ENCODE measurements at places on chromosomes 13 and 19.

GRCh38 chr19:3679138-3679537 is 21.1 kb downstream of the PIP5K1C start:
- DNase-seq: no peak

GRCh38 chr13:39226359-39226758 is 188.1 kb downstream of the NHLRC3 start:
- DNase-seq: no peak

DNA sequence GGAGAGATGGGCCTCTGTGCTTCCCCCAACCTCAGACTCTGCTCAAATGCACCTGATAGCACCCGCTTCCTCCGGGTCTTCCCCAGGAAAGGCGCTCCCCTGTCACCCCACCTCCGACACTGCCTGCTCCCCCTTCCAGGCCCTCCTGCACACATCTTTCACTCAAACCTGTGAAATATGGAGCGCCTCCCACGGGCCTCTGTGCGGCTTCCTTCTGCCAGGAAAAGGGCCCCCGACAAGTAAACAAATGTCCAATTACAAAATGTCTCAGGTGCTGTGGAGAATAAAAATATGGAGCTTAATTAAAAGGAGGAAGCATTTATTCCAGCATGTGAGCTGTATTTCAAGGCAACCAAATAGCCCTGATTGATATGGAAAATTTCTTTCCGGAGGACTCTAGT is 15.6 kb upstream of the CCNE1 start:
- DNase-seq: no peak

GRCh38 chr13:113947311-113948033 is 26.4 kb downstream of the C13orf46 start:
- peak; percentile 66 for DNase-seq

- DNase-seq: no peak
Observed at GRCh38 chr19:49331616-49332055, 3.6 kb upstream of the CD37 start.

- DNase-seq: no peak
Observed at GRCh38 chr13:101309014-101309619, 107.2 kb downstream of the NALCN start.

- DNase-seq: no peak
Observed at GRCh38 chr13:93420887-93421286, 194.3 kb downstream of the GPC6 start.

GRCh38 chr13:109241160-109241559 is 545.2 kb downstream of the IRS2 start:
- DNase-seq: no peak

GRCh38 chr13:29857085-29857484 is 6.7 kb upstream of the UBL3 start:
- DNase-seq: no peak

DNA sequence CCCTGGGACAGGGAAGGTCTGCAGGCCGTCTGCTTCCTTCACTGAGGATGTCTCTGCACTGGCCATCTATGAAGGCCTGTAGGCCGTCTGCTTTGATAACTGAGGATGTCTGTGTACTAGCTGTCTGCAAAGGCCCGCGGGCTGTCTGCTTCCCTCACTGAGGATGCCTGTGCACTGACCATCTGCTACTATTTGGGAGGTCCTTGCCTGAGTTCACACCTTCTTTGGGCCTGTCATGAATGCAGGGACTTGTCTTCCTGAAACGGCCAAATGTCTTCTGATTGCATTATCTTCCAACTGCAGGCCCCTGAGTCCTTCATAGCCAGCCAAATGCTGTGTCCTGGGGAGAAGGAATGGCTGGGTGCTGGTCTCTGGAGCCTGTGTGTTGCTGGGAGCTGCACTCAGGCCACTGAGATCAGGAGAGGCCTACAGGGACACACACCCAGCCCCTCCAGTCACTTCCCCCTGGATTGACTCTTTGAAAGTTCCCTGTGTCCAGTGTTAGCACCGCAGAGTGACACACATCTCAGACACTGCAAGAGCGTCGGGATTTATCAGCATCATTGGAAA is 72.9 kb downstream of the TEX29 start:
- DNase-seq: no peak

DNA sequence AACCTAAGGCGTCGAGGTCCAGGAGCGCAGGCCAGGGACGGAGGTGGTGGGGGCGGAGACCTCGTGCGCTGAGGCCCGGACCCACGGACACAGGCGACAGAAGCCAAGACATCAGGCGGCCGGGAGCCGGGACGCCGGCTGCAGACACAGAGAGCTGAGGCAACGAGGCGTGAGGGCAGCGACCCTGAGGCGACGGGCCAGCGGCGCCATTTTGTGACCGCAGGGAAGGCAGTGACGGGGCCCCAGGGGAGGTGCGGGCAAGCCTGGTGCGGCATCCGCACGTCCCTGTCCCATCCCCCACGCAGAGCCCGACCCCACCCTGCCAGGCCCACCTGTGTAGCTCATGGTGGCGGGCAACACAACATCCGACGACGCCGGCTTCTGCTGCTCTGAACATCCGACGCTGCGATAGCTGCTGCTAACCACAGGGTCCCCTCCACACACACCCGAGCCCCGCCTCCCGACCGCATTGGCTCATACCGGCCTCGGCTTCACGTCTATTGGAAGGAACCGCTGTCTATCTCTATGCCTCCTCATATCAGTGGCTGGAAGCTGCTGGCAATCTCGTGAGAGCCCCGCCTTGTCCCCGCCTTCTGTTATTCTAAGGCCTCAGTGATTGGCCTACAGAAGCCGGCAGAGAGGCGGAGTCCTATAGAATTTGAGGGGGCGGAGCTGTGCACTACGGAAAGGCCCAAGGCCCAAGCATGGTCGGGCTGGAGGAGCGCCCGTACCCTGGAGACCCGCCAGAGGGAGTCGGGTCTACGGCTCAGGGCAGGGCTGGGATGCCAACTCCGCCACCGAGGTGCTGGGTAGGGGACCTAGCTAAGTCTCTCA is at the start of gene AKAP8L:
AKAP8L (minus strand) TSS at position 410 of the 834 bp plus-strand sequence; CDS start at position 345, 65 bp downstream.
- peak; percentile 99 for DNase-seq

DNA sequence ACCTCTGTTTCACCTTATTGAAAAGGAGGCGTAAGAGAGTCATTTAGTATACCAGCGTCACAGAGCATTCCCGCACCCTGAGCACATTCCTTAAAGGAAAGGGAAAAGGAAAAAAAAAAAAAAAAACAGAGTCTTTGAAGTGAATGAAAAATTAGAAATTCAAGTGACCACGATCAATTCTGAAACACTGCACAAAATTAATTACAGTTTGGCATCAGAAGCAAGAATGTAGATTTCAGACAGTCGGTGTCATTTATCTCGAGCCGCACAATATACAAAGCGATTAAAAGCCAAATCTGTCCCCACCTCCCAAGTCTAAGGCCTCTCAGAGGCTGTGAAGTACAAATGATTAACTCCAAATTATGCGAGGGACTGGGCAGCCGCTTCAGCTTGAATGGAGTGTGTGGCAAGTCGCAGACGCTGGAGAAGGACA is 173.7 kb upstream of the ZNF507 start:
- no peak for DNase-seq

DNA sequence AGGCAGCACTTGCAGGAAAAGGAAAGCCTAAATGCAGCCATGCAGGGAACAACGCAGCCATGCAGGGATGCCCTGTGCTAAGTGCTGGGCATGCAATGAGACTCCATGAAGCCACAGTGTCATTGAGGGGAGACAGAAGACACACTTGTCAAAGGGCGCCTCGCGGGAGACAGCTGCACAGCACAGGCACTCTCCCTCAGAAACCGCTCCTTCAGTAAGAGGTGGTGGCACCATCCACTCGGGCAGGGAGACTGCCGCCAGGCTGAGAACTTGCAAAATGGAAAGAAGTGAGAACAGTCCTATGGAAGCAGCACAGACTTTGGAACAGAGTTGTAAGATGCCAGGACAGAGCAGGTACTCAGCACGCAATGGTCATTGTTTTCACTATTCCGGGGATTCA is 51.1 kb downstream of the GGACT start:
- DNase-seq: no peak
